ENCODE measurements at places on chromosomes 16 and 17.
A peak's percentile ranks its signal among the peaks of the same experiment; 100 is the strongest.

- DNase-seq: peak; percentile 11
Measured at GRCh38 chr16:54633943-54634362, 296.7 kb upstream of the IRX5 start.

- no peak for DNase-seq
Measured at GRCh38 chr16:31328322-31329052, 26.5 kb upstream of the ITGAX start.

- DNase-seq: no peak
Measured at GRCh38 chr16:88793251-88793954, 8.4 kb upstream of the PIEZO1 start.

DNA sequence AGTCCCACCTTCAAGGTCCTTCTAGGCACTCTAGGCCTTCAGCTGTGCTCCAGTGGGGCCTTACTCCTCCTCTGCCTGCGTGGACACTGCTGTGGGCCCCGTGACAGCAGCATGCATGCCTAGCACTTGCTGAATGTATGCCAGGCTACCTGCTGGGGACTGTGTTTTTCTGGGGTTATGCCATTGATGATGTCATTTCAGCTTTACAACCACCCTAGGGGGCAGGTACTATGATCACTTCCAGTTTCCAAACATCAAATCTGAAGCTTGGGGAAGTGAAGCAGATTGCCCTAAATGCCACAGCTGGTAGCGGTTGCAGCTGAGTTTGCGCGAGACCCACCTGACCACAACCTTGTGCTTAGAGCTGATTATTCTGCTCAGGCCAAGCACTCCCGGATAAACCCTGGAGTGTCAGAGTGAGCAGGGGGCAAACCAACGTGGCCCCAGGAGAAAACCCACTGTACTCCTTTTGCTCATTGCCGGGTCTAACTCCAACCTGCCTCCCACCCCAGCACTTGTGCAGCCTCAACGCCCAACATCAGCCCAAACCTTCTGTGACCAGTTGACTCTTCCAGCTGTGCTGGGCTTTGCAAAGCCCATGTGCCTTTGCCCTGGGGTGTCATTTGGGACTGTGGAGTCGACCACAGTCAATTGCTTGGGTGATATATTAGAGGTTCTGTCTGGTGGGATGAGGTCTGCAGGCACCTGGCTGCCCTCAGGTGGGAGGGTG lies 168.4 kb downstream of the ENGASE start:
- no peak for DNase-seq

DNA sequence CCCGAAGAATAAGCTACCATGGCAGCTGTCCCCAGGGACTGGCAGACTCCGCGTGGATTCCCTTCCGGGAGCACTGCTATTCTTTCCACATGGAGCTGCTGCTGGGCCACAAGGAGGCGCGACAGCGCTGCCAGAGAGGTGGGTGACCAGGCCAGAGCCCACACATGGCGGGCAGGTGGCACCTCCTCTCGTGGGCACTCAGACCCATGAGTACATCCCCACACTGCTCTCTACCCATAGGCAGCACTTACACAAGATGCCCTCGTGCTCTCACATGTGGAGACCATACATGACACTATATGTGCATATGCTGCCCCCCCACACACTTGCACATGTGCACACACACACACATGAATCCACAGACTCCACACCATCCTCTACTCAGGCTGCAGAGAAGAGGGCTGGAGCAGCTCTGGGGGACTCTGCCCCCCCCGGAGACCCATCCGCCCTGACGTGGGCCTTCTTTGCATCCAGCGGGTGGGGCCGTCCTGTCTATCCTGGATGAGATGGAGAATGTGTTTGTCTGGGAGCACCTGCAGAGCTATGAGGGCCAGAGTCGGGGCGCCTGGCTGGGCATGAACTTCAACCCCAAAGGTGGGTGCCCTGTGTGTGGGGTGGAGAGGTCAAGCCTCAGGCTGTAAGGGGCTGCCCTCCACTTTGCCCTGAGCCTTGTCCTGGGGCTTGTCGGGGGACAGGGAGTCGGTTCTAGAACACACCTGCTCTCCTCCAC lies 62.9 kb downstream of the MRC2 start:
- DNase-seq: no peak
